ENCODE measurements at places on chromosomes 5 and 9.

- DNase-seq, result no peak
Observed at GRCh38 chr5:174935854-174936474, 211.6 kb downstream of the MSX2 start.

DNA sequence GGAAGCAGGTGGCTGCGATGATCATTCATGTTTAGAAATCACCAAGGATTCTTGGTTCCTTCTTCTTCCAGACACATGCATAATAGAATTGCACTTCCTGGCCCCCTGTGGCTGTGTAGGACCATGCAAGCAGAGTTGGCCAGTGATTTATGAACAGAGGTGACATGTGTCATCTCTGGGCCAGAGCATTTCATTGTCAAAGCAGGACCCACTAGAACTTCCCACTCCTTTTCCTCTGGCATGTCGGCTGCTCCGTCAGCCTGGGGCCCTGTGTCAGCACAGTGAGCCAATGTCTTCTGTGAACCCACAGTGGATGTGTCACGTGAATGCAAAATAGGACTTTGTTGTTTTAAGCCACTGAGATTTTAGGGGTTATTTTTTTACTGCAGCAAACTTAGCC lies 59.2 kb downstream of the HSD17B3 start:
- DNase-seq, result no peak

- DNase-seq, result no peak
Observed at GRCh38 chr5:171705830-171706468, 79.7 kb upstream of the SMIM23 start.

DNA sequence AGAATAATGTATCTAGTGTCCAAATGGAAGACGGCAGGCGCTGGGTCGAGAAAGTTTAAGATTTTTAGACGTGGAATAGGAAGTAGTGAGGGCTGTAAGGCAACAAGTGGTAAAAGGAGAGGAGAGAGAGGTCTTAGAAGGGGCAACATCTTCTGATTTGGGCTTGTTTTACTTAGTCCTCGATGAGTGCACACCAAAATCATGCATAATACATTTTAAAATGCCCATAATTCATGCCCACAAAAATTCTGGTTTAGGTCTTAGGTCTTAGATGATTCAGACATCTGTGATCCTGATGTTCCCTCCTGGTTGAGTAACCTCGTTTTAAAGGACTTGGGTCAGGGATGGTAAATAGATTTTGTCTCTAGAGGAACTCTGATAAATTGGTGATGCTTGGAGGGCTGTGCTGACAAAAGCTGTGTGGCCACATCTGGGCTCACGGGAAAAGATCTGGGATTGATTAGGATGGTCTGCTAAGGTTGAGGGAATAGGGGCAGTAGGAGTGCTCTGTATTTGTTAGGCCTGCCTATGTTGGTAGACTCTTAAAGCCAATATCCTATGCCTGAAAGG lies 476.3 kb downstream of the CCDC171 start:
- no peak for DNase-seq

DNA sequence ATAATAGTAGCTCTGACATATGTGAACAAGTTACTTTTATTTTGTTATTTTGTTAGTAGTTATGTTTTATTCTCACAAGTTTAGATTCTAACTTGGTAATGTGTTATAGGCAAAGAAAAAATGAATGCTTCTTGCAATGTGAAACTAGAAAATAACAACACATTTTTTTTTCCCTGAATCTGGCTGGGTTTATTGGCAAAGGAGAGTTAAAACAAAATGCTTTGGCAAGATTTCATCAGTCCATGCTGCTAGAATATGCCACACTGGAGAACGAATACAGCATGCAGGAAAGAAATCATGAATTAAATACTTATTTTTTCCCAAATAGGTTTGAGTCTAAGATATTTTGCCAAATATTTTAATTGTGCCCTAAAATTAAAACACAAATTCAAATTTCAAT lies 1048.1 kb upstream of the ACO1 start:
- DNase-seq, result no peak

GRCh38 chr9:8622871-8623270 lies 823.3 kb upstream of the DMAC1 start:
- DNase-seq, result no peak

- DNase-seq, result no peak
Observed at GRCh38 chr9:127033789-127034188, 88.6 kb downstream of the ANGPTL2 start.

GRCh38 chr9:33817327-33818166 lies 587 bp downstream of the UBE2R2 start:
- no peak for DNase-seq

DNA sequence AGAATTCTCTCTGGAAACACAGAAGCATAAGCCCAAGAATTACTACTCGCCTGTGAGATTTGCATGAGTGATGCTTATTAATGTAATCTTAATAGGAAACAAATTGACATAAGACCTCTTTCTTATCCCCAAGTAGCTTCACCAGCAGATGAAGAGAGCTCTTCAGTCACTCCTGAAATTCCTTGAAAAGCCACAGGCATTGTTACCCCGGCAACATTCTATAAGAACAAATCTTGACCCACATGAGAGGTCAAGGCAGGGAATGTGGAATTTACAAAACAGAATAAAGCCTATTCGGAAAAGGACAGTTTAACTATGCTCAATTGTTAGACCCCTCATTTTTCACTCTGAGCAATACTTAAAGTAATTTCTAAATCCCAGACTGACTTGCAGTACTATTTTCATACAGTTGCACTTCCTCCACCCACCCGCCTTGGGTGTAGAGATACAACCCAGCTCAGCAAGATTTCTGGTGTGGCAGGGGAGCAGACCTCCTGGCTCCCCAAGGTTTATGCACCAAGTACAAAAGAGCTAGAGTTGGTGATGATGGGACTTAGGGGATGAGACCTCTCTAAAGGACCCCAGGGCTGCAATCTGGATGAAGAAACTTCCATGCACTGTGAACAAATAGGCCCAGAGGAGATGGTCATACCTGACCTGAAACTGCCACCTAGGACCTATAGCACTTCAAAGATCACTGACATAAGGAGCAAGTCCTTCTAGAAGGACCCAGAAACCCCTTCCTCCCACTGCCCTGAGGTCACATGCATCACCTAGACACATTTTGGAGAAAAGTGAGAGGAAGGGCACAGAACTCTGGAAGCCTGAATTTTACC lies 242.1 kb downstream of the ZNF608 start:
- DNase-seq, result no peak

GRCh38 chr5:159353661-159354252 lies 23.5 kb upstream of the IL12B start:
- DNase-seq, result no peak

GRCh38 chr9:31745468-31745867 lies 639.0 kb upstream of the ACO1 start:
- DNase-seq, result no peak

DNA sequence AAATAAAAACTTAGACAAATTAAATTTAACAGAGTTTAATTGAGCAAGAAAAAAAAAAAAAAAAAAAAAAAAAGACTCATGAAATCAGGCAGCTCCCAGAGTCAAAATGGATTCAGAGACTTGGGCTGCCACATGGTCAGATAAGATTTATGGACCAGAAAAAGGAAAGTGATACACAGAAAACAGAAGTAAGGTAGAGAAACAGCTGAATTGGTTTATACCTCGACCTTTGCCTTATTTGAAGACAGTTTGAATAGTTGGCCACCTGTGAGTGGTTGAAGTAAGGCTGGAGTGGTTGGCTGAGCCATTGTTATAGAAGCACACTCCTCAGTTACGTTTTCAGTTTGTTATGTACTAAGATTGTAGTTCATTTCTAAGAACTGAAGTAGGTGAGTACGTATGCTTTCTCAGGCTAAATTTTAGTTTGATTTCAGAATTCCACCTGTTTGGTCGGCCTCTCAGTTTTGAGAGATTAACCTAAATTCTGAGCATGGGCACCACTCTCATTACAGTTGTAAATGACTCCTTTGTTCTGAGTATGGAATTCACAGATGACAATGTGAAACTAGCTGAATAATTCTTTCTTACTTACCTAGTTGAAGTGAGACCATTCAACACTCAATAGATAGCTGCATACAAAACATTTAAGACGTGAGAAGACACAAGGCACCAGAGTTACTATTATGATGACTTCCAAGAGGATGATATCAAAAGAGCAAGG lies 149.0 kb downstream of the AOPEP start:
- no peak for DNase-seq

DNA sequence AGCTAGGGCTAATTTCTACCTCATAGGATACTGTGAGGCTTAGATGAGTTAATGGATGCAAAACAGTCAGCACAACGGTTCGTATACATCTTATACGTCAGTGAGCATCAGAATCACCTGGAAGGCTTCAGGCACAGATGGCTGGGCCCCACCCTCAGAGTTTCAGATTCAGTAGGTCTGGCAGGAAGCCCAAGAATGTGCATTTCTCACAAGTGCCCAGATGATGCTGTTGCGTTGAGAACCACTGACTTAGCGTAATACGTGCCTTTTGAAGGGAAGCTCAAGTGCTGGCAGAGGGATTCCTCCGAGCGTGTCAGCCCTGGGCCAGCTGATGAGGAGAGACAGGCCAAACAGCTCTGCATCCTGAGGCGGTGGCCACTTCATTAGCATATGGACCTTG lies 117.1 kb upstream of the WWC1 start:
- no peak for DNase-seq

DNA sequence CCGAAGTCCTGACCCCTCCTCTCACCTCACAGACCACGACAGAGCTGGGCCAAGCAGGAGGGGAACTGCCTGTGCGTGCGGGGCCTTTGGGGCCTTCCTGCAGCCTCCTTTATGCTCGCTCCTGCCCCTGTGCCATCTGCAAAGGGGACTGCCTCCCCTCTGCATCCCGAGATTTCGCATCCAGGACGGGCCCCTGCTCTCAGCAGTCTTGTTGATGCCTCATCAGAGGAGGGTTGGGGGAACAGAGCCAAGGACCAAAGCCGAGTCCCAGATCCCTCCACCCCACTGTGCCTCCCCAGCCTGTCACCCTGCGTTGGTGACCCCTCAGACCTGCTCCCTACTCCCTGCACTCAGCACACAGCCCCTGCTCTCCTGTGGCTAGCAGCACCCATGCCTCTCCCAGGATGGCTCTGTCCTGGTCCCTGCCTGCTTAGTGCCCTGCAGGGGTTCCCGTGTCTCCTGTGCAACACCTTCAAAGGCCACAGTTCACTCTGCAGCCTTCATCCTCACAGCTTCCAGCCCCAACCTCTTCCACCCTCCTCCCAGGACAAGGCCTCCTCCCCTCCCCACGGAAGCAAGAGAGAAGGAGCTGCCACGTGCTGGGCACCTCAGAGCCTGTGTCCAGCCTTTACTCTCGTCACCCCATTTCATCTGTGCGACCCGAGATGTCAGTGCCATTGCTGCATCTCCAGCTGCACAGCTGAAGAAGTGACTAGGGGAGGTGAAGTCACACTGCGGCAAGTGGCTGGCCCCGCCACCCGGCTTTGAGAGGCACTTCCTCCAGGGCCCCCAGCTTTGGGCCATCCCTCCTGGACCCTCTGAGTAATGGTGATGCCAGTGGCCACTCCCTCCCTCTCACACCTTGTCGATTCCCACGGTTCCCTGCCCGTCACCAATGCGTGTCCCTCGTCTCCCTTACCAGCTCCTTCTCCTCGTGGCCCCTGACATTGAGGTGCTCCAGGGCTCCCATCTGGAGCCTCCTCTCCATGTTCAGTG lies 62.6 kb upstream of the LRRTM2 start:
- no peak for DNase-seq

- DNase-seq, result no peak
Observed at GRCh38 chr5:181203093-181203711, 1.8 kb downstream of the TRIM7 start.

- DNase-seq, result no peak
Observed at GRCh38 chr5:100902440-100903038, 543 bp downstream of the ST8SIA4 start.

GRCh38 chr5:60374409-60374808 lies 325.6 kb downstream of the DEPDC1B start:
- DNase-seq, result no peak

DNA sequence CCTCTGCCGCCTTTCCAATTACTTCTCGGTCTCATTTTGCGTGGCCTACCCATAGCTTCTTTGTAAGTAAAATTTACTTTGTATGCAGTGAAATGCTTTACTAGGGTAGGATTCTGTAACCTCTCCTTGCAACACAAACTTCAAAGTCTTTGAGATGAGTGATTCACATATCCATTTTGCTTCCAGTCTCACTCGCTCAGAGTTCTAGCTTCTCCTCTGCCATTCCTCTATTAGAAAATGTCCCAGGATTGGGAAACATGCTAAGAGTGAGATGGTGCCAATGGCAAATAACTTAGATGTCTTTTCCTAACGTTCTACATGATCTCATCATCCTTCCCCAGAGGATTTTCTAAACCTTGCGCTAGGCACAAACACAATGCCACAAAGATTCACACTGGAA lies 270.5 kb upstream of the SLC30A5 start:
- no peak for DNase-seq

Data from stimulated activated CD4-positive, alpha-beta T cell treated with anti-CD3 and anti-CD28 coated beads, TNF-alpha, amount 100 ng/mL, for 1 hour (primary cell).